ENCODE measurements at places on chromosomes 12 and 14.
A peak's percentile ranks its signal among the peaks of the same experiment; 100 is the strongest.

DNA sequence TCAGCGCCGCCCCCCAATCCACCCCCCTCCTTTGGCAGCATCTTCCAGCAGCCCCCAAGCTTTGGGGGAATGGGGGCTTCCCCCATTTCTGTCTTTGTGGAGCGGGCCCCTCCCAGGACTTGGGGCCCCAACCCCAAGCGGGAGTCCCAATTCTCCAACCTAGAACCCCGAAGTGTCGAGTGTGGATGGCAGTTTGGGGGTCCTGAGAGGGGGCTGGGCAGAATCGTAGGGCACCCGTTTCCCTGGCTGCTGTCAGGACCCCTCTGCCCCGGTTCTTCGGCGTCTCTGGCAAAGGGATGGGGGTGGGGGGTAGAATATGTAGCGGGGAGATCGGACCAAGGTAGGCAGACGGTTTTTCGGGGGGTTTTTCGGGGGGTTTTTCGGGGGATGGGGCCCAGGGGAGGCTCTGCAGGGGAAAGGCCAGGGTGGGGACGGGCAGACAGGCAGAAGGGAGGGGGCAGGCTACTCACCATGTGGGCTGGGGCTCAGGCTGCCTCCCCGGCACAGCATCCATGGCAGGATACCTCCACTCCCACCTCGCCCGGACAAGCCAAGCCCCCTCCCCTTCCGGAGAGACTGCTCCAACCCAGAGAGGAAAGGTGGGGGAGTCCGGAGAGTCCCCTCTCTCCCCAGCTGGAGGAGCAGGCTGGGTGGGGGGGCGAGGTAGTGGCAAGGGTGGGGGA lies 739 bp downstream of the JPH4 start:
- no peaks in the 10 kb centered on the region for H3K36me3 ChIP-seq
- DNase-seq = no peak
- H3K27me3 ChIP-seq = peaks cover 53% of the 10 kb centered on the region
- no peak overlapping the region for H3K4me3 ChIP-seq
- H3K27ac ChIP-seq = no peak overlapping the region

- H3K4me3 ChIP-seq = no peak overlapping the region
- no peak overlapping the region for H3K27ac ChIP-seq
- H3K36me3 ChIP-seq = no peaks in the 10 kb centered on the region
- no peaks in the 10 kb centered on the region for H3K4me1 ChIP-seq
These were observed 700.5 kb upstream of the STXBP6 start for GRCh38 chr14:25750436-25750835.

DNA sequence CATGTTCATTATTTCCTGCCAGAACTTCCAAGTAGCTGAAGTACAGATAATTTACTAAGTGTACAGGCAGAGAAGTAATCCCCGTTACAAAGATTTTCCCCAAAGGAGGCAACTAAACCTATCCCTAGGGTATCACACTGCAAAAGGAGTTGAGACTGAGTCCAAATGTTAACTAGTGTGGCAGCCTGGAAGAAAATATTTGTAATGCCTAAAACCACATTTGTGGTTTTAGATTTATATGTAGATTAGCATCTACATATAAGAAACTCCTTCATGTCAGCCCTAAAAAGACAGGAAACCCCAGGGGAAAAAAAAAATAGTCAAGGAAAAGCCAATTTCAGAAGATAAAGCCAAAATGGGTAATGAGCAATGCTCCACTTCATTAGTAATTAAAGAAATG lies 1.4 kb upstream of the RNASE12 start:
- no peak overlapping the region for H3K27ac ChIP-seq
- H3K27me3 ChIP-seq = peaks cover 11% of the 10 kb centered on the region
- no peak overlapping the region for H3K4me3 ChIP-seq
- H3K4me1 ChIP-seq = no peaks in the 10 kb centered on the region
- H3K36me3 ChIP-seq = no peaks in the 10 kb centered on the region

GRCh38 chr12:8860165-8860961 lies 37.9 kb downstream of the A2ML1 start:
- no peaks in the 10 kb centered on the region for H3K36me3 ChIP-seq
- no peaks in the 10 kb centered on the region for H3K4me1 ChIP-seq
- peak; percentile 65 for DNase-seq
- no peak overlapping the region for H3K4me3 ChIP-seq

- H3K27ac ChIP-seq = no peak overlapping the region
- no peak for DNase-seq
- no peaks in the 10 kb centered on the region for H3K27me3 ChIP-seq
- H3K4me3 ChIP-seq = no peak overlapping the region
These were observed 391.9 kb upstream of the ATP2B1 start for GRCh38 chr12:90100579-90100978.

Data from GM23248 (cell line).